Small intestine (tissue), 16 donors: ENCODE measurements at places on chromosomes 2 and 18.

DNA sequence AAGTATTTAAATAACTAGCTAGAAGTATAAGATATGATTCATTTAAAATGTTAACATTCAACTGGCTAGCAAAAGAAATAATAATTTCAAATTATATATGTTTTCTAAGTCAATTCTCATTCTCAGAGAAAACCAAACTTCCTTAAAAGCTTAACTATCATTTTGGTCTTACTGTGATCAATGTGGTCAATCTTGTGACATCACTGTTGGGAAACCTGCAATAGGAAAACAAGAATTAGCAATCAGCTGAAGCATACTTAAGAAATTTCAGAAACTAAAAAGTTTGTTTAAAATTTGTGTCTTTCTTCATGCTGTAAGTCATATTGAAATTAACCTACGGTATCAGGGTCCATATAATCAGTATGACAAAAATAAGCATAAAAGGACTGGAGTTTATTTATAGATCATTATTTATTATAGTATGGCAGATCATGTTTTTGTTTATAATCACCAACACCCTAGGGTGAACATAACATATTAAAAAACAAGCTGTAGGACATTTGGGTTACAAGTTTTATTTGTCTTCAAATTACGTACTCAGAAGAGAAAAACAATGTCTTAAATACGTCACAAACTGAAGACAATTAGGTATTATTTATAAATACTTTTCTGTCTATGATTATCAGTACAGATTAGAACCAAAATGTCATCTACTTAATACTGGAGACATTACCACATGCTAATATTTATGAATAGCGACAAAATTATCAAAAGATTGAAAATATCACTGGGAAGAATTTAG lies 60.5 kb downstream of the BAZ2B start:
- H3K4me1 ChIP-seq = no peaks in the 10 kb centered on the region
- no peak overlapping the region for H3K4me3 ChIP-seq
- no peak overlapping the region for H3K27ac ChIP-seq

DNA sequence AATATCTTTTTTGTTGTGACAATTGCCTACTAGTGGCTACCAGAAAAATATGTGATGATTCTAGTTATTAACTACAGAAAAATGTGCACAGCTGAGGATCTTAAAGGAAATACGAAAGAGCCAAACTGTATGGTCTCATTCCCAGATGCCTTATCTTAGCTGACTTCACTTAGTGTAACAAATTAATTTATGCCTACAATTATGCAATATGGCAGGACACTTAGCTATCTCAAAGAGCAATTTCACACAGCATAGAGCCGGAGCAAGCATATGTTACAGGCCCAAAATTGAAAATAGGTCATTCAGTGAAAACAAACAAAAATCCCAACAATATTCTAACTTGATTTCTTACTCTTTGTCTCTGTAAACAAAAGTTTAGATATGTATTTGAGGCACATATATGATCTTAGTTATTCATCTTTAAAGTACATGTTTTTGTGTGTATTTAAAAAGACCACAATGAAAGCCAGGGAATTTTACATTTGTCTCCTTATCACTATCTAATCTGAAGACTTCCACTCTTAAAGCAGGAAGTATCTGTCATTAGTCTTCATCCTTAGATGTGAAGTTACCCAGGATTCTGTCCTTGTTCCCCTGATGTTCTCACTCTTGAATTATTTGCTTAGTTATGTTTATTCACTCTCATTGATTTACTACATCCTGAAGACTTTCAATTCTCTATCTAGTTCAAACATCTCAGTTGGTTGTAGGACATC lies 1579.0 kb upstream of the NXPH2 start:
- DNase-seq = no peak
- no peak overlapping the region for H3K27ac ChIP-seq

DNA sequence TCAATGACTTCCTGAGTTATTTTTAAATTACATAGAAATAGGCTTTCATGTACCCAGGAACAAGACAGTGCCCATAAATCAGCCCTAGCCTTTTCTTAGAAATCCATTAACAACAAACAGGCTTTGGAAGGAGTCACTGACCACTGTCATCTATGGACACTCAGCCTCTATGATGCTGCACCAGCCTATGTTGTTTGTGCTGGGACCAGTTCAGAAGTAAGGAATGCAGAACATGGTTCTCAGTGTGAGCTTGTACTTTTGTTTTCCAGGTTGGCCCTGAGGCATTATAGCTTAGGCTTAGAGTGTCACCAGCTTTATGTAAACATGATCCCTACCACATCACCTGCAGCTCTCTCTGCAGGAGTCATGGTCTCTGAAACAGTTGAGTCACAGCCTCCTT lies 335.7 kb upstream of the CDH7 start:
- no peak overlapping the region for H3K27ac ChIP-seq
- no peaks in the 10 kb centered on the region for H3K27me3 ChIP-seq
- DNase-seq = no peak
- H3K4me1 ChIP-seq = no peaks in the 10 kb centered on the region
- no peaks in the 10 kb centered on the region for H3K36me3 ChIP-seq

GRCh38 chr2:74439803-74440377 lies 1.8 kb downstream of the RTKN start:
- H3K4me1 ChIP-seq = peaks cover 52% of the 10 kb centered on the region
- H3K36me3 ChIP-seq = no peaks in the 10 kb centered on the region
- H3K27me3 ChIP-seq = no peaks in the 10 kb centered on the region
- DNase-seq = peak; percentile 25
- H3K27ac ChIP-seq = peak overlapping the region; percentile 82

GRCh38 chr2:238168196-238169047 lies 9.7 kb downstream of the ERFE start:
- no peak overlapping the region for H3K27ac ChIP-seq
- peaks cover 13% of the 10 kb centered on the region for H3K36me3 ChIP-seq
- H3K4me3 ChIP-seq = no peak overlapping the region
- no peak for DNase-seq

GRCh38 chr2:30216157-30216556 lies 15.2 kb upstream of the LBH start:
- no peaks in the 10 kb centered on the region for H3K36me3 ChIP-seq
- peaks cover 3% of the 10 kb centered on the region for H3K4me1 ChIP-seq
- no peak overlapping the region for H3K27ac ChIP-seq
- no peak overlapping the region for H3K4me3 ChIP-seq
- H3K27me3 ChIP-seq = no peaks in the 10 kb centered on the region
- no peak for DNase-seq

- H3K36me3 ChIP-seq = peaks cover 3% of the 10 kb centered on the region
- DNase-seq = no peak
- H3K4me3 ChIP-seq = no peak overlapping the region
- no peak overlapping the region for H3K27ac ChIP-seq
These were observed 60.4 kb downstream of the GLI2 start for GRCh38 chr2:120796094-120796493.

DNA sequence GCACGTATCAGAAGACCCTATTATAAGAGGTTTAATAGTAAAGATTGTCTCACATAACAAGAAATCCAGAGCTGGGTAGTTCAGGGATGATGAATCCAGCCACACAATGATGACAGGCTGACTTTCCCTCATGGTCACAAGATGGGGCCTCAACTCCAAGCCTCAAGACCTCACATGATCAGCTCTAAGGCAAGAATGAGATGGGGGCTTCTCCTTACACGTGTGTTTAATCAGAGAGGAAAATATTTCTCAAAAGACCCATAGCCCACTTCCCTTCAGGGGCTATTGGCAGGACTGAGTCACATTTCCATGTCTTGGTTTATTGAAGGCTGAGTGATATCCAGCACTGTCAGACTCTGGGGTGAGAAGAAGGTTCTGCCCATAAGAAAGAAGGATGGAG lies 100.2 kb upstream of the FOSL2 start:
- H3K4me3 ChIP-seq = no peak overlapping the region
- no peaks in the 10 kb centered on the region for H3K36me3 ChIP-seq
- DNase-seq = no peak
- no peaks in the 10 kb centered on the region for H3K27me3 ChIP-seq
- no peak overlapping the region for H3K27ac ChIP-seq

DNA sequence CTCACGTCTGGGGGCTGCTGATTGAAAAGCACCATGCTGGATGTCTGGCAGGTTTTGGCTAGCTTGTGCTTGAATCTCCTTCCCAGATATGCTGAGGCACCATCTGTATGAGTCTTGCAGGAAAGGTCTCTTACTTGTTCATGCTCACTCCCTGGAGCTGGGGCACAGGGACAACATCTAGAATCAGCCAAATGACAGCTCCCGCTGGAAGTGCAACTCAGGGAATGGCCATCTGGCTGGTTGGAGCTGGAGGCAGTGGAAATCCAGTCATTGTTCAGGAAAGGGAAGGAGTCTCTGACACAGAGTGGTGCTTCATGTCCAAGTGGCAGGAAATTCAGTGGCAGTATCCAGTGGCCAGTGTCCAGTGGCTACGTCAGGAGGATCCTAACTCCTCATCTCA lies 9.7 kb downstream of the CCDC68 start:
- H3K36me3 ChIP-seq = no peaks in the 10 kb centered on the region
- DNase-seq = no peak

DNA sequence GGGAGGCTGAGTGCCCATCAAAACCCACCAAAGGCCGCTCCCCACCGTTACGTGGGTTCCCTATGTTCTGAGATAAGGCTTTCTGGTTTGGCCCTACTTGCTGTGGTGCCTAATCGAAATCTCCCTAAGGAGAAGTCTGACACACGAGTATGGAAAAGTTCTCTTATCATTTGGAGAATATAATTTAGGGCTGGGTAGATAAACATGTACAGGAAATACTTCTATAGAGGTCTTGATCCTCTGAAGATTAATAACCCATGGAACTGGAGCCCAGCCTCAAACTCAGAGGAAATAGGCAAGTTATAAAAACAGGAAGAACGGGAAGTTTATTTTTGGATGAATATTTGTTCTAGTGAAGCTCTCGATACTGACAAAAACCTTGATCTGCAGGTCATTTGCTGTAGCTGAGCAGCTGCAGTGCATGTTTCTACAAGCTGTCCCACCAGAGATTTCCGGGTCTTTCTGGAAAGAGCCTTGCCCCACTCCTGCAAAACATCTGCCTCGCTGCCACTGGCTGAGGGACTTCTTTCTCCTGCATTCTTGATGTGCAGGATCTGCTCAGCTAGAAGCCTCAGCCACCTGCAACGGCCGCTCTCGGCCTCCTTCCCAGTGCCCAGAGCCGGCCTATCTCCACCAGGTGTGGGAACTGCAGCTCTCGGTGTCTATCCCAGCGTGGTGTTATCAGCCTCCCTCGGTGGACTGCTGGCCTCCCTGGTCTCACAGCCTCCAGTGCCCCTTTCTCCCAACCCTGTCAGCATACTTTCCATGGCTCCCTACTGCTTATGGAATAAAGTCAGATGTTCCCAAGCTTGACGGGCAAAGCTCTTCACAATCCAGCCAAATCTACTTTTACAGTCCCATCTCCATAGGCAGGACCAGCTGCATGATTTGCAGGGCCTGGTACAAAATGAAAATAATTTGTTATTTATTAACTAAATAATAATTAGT lies 48.6 kb downstream of the SPRED2 start:
- no peaks in the 10 kb centered on the region for H3K27me3 ChIP-seq
- no peaks in the 10 kb centered on the region for H3K36me3 ChIP-seq
- peak overlapping the region; percentile 90 for H3K27ac ChIP-seq
- peak; percentile 56 for DNase-seq

DNA sequence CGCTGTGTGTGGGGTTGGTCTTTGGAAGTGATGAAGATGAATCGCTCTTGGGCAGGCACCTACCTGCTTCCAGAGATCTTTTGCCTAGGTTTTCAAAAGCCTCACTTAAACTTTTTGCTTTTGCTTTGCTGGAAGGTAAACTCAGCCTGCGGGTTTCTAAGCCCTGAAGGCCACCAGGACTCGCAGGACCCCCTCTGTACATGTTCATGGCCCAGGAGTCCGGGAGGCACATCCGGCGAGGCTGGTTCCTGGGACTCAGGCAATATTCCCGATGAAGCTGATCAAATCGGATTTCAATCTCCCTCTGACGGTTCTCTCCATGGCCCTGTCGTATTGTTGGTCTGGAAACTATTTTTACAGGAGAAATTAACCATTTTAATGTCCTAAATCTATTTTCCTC lies 13.2 kb downstream of the HJURP start:
- no peak overlapping the region for H3K4me3 ChIP-seq
- H3K36me3 ChIP-seq = peaks cover 53% of the 10 kb centered on the region
- no peaks in the 10 kb centered on the region for H3K27me3 ChIP-seq
- no peaks in the 10 kb centered on the region for H3K4me1 ChIP-seq
- no peak overlapping the region for H3K27ac ChIP-seq

DNA sequence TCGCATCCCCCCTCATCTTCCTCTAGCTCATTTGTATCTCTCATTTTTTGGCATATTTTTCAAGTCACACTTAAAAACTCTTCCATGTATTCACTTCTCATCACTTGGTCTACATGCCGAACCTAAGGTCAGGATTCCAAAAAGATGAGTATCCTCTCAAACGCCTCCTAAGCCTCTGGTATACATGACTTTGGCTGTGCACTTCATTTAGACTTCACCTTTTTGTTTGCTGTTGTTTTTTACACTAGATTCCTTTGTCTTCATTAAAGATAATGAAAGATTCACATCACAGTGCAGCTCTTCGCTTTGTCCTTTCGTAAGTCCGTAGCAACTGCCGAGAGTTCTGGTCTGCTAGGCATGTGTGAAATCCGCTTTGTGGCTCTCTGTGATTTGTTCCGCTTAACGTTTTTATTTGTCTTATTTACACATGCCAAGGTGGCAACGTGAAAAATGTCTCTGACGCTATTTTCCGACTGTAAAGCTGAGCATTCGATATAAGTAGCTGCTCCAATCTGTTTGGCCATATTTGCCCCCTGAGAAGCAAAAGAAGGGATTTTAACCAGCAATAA lies 17.7 kb downstream of the RND3 start:
- no peak overlapping the region for H3K27ac ChIP-seq
- H3K4me3 ChIP-seq = no peak overlapping the region
- no peaks in the 10 kb centered on the region for H3K27me3 ChIP-seq

- DNase-seq = no peak
- H3K36me3 ChIP-seq = no peaks in the 10 kb centered on the region
- no peak overlapping the region for H3K4me3 ChIP-seq
- no peak overlapping the region for H3K27ac ChIP-seq
- no peaks in the 10 kb centered on the region for H3K27me3 ChIP-seq
- H3K4me1 ChIP-seq = no peaks in the 10 kb centered on the region
These were observed 126.8 kb downstream of the AQP4 start for GRCh38 chr18:26738706-26739105.
